ENCODE measurements at places on chromosomes 2 and 18.

- no peak for DNase-seq
Observed at GRCh38 chr2:88400037-88400767, 52.3 kb downstream of the FOXI3 start.

DNA sequence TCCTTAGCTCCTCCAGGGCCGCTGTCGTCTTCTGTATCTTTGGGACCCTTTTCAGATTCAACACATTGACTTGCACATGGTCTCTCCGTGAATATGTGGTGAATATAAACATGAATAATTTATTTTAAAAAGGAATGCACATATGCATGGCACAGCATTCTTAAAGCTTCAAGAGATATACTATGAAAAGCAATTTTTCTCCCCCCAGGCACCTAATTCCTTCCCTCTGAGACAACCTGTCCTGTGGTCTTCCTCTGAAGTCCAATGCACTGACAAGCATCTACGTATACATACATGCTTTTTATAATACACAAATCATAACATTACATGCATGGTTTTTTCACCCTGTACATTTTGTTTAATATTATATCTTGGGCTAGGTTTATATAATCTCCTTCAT, 285.1 kb downstream of the MYT1L start:
- no peak for DNase-seq

DNA sequence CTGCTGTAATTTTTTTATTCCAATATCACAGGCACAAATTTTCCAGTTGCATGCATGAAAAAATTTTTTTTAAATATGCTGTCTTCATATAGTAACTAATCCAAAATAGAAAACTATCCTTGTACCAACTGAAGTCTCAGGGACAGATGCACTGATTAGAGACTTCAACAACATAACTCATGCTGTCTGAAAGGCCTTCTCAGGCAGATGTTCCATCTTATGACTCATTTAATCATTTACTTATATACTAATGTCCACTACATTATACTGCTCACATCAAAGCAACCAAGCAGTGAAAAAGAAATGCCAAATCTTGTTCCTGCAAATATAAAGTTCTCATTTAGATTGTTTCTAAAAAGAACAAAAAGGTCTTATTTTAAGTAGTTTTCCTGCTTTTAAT, 53.1 kb downstream of the OLA1 start:
- DNase-seq: no peak

DNA sequence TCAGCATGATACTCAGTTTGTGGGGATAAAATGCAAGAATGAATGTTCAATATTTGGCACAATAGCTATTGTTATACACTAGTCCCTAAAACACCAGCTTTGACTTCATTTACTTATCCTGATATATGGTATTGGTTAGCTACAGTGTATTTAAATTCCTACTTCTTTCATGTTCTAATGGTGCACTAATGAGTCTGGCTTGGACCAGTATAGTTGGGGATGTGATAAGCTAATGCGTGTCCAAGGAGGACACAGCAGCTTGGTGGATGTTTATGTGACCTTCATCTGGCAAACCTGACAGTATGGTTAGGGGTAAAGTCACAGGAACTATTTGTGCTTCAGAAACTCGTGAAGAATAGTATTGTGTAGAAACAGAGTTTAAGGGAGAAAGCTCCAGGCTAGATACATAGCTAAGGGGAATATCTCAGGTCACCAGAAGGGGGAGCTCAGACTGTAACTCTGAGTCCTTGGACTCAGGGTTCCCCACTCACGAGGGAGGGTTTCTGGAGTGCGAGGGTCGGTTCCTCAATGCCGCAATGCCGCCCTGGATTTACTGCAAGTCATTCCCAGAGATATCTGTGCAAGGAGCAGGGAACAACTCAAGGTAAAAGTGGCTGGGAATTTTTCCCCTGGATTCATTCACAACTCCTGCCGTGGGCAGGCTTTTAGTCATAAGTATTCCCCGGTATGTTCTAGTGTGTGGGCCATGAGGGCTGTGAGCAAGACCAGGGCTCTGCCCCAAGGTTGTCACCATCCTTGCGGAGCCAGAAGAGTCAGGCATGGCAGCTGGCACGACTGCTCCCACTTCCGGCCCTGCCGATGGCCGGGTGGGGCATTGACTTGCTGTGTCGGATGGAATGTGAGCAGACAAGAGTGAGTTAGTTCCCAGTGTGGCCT, 14.5 kb downstream of the IL1R2 start:
- DNase-seq: no peak

GRCh38 chr2:197952540-197953202, 148.3 kb downstream of the PLCL1 start:
- no peak for DNase-seq

GRCh38 chr2:1606421-1607235, 137.7 kb downstream of the PXDN start:
- no peak for DNase-seq

DNA sequence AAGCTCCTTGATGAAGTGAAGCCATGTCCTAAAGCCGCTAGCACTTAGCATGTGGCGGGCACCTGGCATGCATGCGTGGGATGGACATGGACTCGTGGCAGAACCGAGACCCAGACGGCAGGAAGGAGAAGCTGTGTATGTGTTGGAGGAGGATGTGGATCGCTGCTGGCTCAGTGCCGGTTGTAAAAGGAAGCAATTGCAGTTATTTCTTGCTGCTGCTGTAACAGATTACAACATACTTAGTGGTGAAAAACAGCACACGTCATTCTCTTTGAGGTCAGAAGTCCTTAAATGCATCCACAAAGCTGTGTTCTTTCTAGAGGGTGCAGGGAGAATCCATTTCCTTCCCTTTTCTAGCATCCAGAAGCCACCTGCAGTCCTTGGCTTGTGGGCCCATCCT, 74.6 kb downstream of the AGAP1 start:
- DNase-seq: no peak

GRCh38 chr2:135689679-135690078, 52.0 kb upstream of the UBXN4 start:
- DNase-seq: no peak

GRCh38 chr2:118992740-118993391, 50.9 kb downstream of the MARCO start:
- DNase-seq: no peak

GRCh38 chr2:117856415-117857210, 42.1 kb downstream of the DDX18 start:
- no peak for DNase-seq

GRCh38 chr2:233867993-233868532, at the start of gene MSL3B:
Gene MSL3B (minus strand): TSS chr2:233868386.
- no peak for DNase-seq

- no peak for DNase-seq
Observed at GRCh38 chr2:99159594-99159993, 4.8 kb downstream of the LIPT1 start.

- no peak for DNase-seq
Observed at GRCh38 chr2:75667884-75668283, 21.3 kb downstream of the MRPL19 start.

GRCh38 chr2:241469746-241470145, 38.6 kb downstream of the STK25 start:
- DNase-seq: no peak

GRCh38 chr2:184769023-184769422, 170.7 kb downstream of the ZNF804A start:
- no peak for DNase-seq
